NCI-H2171 (cell line): ENCODE measurements at places on chromosomes 4 and X.

GRCh38 chrX:83008415-83008814 is 499.7 kb upstream of the POU3F4 start:
- DNase-seq, result no peak

- DNase-seq, result no peak
Measured at GRCh38 chrX:150577174-150577573, 8.8 kb downstream of the MTM1 start.

DNA sequence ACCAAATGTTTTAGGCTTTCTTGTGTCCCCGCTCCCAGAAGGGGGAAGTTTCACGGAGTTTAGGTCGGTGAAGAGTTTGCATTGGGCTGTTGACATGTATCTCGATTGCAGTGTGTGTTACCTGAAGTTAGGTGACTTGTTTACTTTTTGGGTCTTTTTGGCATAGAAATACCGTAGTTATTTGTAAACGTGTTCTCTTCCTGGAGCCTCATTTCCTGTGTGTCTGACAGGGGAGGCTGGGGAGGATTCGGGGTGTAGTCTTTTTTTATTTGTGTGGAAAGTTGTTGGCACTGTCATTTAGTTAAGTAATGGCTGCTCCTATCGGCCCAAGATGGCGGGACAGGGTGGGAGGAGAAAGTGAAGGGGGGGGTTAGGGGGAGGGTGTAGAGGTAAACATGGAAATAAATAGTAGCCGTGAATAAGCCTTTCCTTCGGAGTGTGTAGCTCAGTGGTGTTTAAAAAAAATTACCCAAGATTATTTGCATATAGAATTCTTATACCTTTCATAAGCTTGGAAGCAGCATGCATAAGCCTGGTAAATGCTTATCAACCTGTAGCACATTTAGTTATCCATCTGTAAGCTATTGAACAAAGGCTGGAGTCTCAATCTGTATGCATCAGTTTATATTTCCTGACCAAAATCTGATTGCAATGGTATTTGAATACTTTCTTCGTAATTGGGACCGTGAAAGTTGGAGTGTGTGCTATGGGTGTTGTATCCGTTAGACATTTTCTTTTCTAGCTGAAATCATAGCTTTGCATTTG is 1.6 kb downstream of the KDM6A start:
- DNase-seq, result peak; percentile 13

- DNase-seq, result no peak
Measured at GRCh38 chr4:3384771-3385710, 56.7 kb upstream of the HGFAC start.

- DNase-seq, result no peak
Measured at GRCh38 chr4:48178931-48179330, 44.9 kb upstream of the TXK start.

- DNase-seq, result no peak
Measured at GRCh38 chr4:180103794-180104193, 2139.4 kb upstream of the TENM3 start.

DNA sequence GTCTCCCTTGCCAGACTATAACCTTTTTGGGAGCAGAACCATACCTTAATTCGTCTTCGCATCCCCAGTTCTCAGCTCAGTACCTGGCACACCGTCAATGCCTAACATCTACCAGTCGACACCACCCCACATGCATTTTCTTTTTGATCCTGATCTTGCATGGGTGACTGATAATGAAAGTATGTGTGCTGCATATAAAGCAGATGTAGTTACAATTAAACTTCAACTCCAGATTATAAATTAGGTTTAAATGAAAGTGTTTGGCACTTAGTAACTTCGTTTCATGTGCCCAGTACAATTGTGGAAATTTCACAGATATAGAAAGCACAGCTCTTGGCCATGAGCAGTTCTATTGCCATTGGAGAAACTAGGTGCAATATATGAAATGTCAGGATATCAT is 8.8 kb upstream of the NKX6-1 start:
- no peak for DNase-seq

DNA sequence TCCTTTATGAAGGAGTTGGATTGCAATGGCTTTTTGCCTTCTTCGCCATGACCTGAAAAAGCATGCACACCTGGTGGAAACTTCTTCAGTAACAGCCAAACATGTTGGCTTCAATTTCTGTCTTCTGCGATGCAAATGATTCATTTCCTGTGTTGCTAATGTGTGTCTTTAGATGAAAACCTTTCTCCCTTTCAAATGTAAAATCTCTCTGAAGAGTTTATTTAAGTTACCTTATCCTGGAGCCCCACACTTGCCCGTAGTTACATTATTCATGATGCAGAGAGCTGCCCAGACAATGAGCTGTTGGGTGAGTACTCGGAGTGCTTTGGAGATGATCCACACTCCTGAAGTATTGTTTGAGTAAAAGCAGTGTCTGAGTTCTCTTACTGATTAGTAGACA is 1100.9 kb downstream of the RPA4 start:
- DNase-seq, result no peak

DNA sequence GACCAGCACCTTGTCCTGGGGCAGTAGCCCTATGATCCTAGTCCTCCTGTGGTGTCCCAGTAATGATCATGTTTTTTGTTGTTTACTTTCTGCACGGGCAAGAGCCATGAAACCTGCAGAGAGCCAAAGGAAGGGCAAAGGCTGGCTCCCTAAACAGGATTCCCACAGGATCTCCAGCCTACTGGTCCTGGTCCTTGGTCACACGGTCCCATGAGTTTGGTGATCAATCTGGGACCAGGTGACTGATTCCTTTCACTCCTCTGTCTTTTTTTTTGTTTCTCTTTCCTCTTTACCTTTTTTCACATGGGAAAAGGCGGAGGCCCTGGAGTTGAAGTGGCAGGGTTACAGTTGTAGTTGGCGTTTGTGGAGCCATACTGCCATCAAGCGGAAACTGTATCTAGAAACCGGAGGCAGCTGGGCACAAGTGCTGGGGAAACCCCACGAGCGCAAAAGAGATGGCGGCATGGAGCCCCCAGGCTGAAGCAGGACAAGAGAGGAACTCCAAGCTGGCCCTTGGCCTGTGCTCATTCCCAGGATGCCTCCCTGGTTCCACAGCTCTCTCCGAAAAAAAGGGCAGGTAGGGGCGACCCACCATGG is 34.6 kb downstream of the NBDY start:
- no peak for DNase-seq

DNA sequence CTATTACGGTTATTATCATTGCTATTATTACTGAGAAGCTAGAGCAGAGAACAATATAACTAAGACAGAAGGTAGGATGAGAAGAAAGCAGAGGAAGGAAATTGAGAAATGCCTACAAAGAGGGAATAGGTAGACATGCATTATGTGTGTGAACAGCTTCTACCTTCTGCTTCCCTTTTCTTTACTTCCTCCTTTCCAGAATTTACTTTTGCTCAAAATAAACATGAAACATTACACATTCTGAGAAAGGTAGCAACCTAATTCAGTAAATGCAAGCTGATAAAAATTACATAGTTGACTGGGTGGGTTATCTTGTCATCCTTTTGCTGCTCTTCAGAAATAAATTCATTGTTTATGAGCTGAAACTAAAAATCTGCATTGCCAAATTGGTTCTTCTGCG is 54.6 kb downstream of the AMOT start:
- DNase-seq, result no peak

DNA sequence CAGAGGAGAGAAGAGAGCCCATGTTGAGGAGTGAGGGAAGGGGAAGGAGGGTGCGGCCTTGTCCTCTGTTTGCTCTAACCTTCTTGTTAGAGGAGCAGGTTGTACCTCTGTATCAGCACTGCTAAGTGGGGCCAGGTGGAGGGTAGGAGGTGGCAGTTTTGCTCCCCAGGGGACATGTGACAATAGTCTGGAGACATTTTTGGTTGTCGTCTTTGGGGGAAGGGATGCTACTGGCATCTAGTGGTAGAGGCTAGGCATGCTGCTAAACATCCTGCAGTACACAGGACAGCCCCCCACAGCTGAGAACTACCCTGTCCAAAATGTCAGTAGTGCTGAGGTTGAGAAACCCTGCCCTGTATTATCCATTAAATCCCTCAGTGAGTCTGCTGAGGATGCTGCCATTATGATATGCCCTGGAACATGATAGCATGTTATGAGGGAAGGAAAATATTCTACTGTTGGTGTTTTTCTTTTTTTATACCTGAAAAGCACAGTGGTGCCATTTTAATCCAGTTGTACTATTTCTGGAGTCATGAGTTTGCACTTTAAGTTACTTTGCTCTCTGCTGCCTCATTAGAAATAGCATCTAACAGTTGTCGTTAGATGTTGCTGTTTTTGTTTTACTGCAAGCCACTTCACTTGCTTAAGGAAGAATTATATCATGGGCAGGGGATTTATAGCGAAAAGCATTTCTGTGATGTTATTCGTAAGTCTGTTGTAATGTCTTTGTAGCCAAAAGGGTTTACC is 90.6 kb downstream of the LRP2BP start:
- DNase-seq, result peak; percentile 10

- no peak for DNase-seq
Measured at GRCh38 chr4:107319386-107319785, 283.3 kb upstream of the DKK2 start.

- DNase-seq, result peak; percentile 58
Measured at GRCh38 chr4:148053298-148054003, 321.6 kb downstream of the ARHGAP10 start.
